Aorta (tissue), 5 donors: ENCODE measurements at places on chromosomes 5 and 9. TPM values are rescaled to one million over a fixed set of nuclear protein-coding genes. Genes with fewer than 3 reads are reported as not detected.

GABRB2 gene
- total RNA-seq = 0.54 TPM

C5orf24 gene
- 59.0 TPM for total RNA-seq

TSPAN17 gene
- 22.9 TPM for total RNA-seq

C5orf52 gene
- total RNA-seq = not detected

PDCD1LG2 gene
- total RNA-seq = 5.4 TPM

LCNL1 gene
- total RNA-seq = 0.36 TPM

LRRC26 gene
- not detected for total RNA-seq

GRCh38 chr9:121807823-121808278 lies 156.4 kb downstream of the DAB2IP start:
- DNase-seq = no peak

GRCh38 chr9:2193552-2193951 lies 178.4 kb downstream of the SMARCA2 start:
- no peak for DNase-seq

- DNase-seq = no peak
Measured at GRCh38 chr5:172821340-172821985, 12.6 kb upstream of the ERGIC1 start.

- no peak for DNase-seq
Measured at GRCh38 chr5:22780756-22781155, 72.4 kb downstream of the CDH12 start.

DNA sequence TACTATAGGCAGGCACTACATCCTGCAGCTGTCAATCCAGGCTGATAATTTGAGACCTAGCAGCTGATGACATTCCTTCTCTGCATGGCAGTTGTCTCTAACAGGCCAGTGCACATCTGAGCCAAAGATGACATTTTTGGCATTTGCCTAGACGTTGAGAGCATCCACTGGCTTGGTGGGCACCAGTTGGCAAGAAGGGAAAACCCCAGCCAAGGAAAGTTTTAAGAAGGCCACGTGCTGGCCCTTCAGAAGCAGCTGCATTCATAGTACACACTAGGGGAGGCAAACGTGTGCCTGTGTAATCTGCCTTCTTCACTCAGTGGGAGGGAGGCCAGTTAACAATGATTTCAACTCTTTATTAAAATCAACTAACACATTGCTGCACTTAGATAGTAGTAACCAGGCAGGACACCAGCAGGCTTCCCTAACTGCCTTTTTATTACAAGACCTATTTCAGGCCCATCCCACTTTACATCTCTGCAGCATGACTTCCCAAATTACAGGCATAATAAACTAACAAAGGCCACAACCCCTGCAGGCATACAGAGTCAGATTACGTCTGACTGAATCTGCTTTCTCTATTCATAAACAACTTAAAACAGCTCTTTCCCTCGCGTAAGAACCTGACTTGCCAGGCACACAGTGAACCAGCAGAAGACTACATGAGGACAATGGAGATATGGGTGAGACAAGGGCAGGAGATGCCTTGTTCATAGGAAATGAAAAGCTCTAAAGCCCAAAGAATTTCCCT lies 576.3 kb downstream of the PDE4D start:
- no peak for DNase-seq

DNA sequence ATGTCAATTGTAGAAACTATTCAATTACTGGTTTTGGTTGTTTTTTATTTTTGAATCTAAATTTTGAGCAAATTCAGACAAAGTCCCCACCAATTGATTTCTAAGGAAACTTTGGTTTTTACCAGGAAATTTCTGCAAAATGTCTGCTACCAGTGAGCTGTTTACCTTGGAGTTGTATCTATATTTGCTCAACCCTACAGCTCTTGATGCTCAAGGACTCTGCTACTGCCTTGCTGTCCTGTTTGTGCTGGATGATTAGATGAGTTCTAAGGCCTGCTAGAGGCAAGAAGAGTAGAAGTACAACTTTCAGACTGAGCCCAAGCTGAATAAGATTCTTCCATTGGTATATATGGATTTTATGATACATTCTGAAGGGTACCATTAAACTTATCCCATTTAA lies 42.6 kb upstream of the KIF2A start:
- no peak for DNase-seq

GRCh38 chr5:123262216-123262823 lies 160.9 kb downstream of the CEP120 start:
- DNase-seq = no peak

- no peak for DNase-seq
Measured at GRCh38 chr5:111404270-111404769, 108.0 kb downstream of the STARD4 start.

- peak; percentile 82 for DNase-seq
Measured at GRCh38 chr5:172887692-172888091, 53.6 kb downstream of the ERGIC1 start.

GRCh38 chr5:163409384-163409783 lies 28.0 kb upstream of the CCNG1 start:
- DNase-seq = no peak

- no peak for DNase-seq
Measured at GRCh38 chr5:131258733-131259132, 5.1 kb upstream of the CDC42SE2 start.

DNA sequence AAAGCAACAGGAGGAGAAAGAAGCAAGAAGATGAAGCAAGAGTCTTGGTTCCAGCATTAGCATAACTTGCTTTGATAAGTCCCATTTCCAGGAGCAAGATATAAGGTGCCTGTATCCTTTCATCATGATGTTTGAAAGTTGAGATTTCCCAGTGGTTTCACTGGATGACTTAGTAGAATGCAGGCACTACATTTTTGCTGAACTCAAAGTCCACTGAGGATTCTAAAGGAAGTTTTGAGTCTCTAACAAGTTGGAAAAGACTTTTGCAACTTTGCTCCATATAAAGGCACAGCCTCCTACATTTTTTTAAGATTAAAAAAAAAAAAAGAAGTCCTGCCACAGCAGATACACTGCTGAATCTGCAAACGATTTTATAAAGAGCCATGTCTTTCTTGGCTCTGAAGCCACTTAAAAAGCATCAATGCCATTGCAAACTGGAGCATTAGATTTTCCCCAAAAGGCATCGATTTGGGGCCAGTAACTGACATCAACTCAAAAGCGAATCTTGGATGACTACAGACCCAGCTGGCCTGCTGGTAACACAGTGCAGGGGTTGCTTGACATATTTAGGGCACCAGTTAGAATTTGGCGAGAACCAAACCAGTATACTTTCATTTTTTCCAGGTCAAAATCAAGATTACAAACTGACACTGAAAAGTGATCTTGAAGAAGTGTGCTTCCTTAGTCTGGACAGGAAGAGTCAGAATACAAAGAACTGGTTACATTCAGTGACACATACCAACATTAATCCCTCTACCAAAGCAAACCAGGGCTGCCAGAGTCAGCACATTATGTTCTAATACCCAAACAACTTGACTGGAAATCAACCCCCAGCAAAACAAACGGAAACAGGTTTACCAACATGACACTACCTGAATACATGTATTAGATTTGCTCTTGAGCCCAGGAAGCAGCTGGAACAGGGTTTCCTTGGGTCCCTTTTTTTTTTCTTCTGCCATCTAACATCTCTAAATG lies 39.1 kb upstream of the KCNV2 start:
- DNase-seq = no peak

DNA sequence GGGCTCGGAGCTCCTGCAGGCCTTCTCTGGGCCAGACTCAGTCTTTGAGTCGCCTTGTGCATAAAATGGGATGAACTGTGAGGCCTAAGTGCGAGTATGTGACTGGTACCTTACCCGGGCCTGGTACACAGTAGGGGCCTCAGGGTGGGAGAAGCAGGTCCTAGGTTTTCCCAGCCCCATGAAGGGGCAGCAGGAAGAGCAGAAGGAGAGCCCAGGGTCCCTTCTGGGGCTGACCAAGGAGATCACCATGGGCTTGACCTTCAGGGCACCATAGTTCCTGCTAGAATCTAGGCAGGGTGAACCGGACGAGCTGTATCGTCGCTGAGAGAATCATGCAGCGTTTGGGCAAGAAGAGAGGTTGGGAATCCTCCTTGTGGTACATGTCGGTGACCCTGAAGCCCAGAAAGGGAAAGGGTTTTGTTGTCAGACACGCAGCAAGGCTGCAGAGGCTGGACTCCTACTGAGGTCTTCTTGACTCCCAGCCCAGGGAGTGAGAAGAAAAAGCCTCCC lies 373 bp upstream of the PHYKPL start:
- DNase-seq = no peak

GRCh38 chr5:160315968-160316367 lies 3.6 kb upstream of the CCNJL start:
- DNase-seq = no peak

- no peak for DNase-seq
Measured at GRCh38 chr9:93295456-93296076, 111.6 kb downstream of the WNK2 start.

- no peak for DNase-seq
Measured at GRCh38 chr9:84694248-84694647, 24.7 kb downstream of the NTRK2 start.

GRCh38 chr9:118419676-118420075 lies 715.5 kb downstream of the TLR4 start:
- no peak for DNase-seq

GRCh38 chr9:125932012-125932411 lies 184.8 kb downstream of the PBX3 start:
- DNase-seq = no peak

DNA sequence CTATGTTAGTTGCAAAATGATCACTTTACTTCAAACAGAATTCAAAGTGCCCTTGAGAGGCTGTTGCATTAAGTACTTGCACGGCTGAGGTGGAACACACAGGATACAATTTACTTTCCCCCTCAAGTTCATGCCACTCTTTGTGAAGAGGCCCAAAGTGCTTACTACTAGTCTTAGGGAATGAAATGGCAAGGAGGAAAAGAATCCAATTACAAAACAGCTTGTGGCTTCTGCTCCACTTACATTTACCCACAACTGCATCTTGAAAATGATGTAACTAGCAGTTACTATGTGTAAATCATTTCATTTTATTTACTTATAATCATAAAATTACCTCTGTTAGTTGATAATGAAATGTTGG lies 14.6 kb downstream of the FOXD1 start:
- DNase-seq = no peak

DNA sequence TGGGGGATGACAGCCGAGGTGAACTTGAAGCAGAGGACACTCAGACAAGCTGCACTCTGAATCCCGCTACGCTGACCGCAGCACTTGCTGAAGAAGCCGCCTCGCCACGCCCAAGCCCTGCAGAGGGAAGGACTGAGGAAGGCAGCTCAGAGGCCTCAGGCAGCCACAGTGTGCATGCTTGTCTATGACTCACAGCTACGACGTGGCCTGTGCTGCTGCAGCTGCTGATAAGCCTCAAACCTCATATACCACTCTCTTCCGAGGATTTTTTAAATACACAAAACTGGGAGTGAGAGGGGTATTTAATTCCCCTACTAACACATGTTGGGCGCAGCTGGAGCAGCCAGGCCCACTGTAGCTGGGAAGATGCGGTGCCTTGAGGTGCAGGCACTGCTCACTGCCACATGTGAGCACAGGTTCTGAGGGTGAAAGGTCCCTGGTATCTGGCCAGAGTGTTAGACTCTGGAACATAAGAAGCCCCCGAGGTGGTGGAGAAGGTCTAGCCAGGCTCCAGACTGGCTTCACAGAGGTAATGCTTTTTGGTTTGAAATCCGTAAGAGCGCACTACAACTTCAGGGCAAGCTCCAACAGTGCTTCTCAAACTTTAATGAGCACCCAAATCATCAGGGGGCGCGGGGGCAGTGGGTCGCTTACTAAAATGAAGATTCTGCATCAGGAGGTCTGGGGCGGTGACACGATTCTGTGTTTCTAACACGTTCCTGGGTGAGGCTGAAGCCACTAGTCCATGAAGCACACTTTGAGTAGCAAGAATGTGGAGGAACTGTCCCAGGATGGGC lies 196.8 kb downstream of the AUH start:
- DNase-seq = peak; percentile 90

- peak; percentile 54 for DNase-seq
Measured at GRCh38 chr5:173454736-173455598, 126.8 kb upstream of the STC2 start.

GRCh38 chr5:159730285-159730684 lies 186.0 kb upstream of the ADRA1B start:
- no peak for DNase-seq

DNA sequence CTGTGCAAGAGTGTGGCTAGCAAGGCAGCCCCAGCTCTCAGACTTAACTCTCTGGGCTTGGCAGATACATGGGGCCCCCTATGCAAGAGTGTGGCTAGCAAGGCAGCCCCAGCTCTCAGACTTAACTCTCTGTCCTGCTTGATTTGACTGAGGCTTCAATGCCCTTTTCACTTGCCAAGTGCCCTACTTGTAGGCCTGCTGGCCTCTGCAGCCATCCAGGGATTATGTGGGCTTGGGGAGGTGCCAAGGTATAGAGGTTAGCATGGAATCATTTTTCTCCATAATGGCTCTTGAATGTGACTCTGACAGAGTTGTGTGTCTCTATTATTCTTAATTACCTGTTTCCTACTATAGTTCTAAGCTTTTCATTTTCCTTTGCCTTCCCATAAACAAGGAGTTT lies 115.5 kb upstream of the RUSC2 start:
- DNase-seq = no peak

DNA sequence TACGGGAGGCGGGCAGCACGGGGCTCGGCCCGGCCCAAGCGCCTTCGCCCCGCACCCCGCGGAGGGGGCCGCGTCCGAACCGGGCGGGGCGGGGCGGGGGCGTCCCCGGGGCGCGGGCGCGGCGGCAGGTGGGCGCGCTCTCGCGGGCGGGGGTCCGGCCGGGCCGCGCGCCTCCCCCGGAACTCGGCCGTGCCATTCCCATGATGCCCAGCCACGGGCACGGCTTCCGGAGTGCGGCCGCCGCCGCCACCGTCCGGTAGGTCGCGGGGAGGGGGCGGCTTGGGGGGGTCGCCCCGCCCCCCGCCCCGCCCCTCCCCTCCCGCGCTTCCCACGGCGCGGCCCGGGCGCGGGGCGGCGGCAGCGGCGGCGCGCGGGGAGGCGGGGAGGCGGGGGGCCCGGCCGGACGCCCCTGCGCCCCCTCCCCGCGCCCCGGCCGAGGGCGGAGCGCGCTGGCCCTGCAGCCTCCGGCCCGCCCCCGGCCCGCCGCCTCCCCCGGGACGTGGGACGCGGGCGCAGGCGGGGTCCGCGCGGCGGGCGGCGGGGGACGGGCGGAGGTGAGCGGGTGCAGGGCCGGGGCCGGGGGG lies at the start of gene PPP1R26:
Gene PPP1R26, plus strand, starts transcription at position 314 of the 584 bp plus-strand sequence. CDS start 4,729 bp downstream, outside the sequence.
- no peak for DNase-seq

GRCh38 chr5:14226149-14226548 lies 83.0 kb downstream of the TRIO start:
- DNase-seq = no peak
